ENCODE measurements at places on chromosomes 4 and X. TPM values are rescaled to one million over a fixed set of nuclear protein-coding genes. Genes with fewer than 3 reads are reported as not detected.

DNA sequence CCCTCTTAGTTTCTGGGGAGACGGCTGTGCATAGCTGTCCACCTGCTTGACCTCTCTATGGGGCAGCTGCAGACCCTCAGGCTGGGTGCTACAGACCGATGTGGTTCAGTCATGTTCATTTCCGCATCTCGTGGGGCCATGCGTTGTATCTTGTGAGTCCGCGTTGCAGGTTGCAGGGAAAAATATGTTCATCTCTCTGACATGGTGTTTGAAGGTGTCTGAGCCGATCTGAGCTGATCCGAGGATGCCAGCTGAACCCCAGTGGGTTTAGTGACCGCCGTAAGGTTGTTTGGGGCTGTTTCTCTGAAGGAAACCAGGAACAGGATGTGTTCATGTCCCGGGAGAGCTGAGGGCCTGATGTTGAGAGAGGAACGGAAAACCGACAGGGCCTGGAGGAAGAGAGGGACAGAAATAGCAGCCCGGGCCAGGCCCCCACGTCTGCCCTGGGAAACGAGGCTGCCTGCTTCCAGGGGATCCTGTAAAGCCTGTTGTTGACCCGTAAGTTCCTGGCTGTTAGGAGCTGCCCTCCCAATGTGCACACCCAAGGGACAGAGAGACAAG, 9.8 kb upstream of the P2RY8 start:
- no peaks in the 10 kb centered on the region for H3K36me3 ChIP-seq
- H3K4me3 ChIP-seq, result no peak overlapping the region
- H3K27me3 ChIP-seq, result no peaks in the 10 kb centered on the region
- H3K27ac ChIP-seq, result peak overlapping the region; percentile 19

DNA sequence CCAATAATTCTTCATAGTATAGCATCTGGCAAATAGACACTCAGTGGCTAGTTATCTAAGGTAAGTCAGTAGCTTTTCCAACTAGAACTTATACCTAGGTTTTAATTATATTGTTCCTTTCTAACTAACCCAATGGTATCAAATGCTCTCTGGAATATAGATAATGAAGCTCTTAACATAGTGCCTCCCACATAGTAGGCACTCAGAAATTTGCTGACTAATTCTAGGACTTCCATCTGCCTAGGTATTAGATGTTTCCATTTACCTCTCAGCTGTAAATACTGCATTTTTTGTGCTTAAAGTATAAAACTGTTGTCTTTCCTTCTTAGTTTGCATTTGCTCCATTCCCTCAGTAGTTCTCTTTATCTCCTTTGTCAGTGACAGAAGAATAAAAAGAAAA, 214.3 kb upstream of the SPRY1 start:
- H3K4me1 ChIP-seq, result no peaks in the 10 kb centered on the region
- H3K36me3 ChIP-seq, result no peaks in the 10 kb centered on the region
- no peaks in the 10 kb centered on the region for H3K27me3 ChIP-seq
- no peak overlapping the region for H3K27ac ChIP-seq

GRCh38 chr4:133084421-133084820, 64.7 kb upstream of the PCDH10 start:
- no peaks in the 10 kb centered on the region for H3K27me3 ChIP-seq
- H3K36me3 ChIP-seq, result no peaks in the 10 kb centered on the region
- no peak overlapping the region for H3K4me3 ChIP-seq
- DNase-seq, result no peak

The MAGEA2 gene
- total RNA-seq, result not detected

DNA sequence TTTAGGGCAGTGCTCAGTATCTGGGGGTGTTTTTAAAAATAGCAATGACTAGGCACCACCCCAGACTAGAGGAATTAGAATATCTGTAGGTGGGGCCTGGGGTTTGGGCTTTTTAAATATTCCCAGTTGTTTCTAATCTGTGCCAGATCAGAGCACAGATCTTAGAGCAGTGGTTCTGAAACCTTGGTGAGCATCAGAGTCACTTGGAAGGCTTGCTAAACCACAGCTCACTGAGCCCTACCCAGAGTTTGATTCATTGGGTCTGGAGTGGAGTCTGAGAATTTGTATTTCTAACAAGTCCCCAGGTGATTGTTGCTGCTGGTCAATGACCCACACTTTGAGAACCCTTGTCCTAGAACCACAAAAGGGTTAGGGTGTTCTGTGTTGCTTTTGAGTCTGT, 16.7 kb downstream of the HADH start:
- no peaks in the 10 kb centered on the region for H3K27me3 ChIP-seq
- H3K27ac ChIP-seq, result no peak overlapping the region
- no peaks in the 10 kb centered on the region for H3K36me3 ChIP-seq
- no peaks in the 10 kb centered on the region for H3K4me1 ChIP-seq
- no peak for DNase-seq
- H3K4me3 ChIP-seq, result no peak overlapping the region

The FRG2 gene
- not detected for total RNA-seq

- no peak overlapping the region for H3K4me3 ChIP-seq
- no peaks in the 10 kb centered on the region for H3K36me3 ChIP-seq
- no peaks in the 10 kb centered on the region for H3K27me3 ChIP-seq
- no peaks in the 10 kb centered on the region for H3K4me1 ChIP-seq
Observed at GRCh38 chr4:90189946-90190345, 62.8 kb downstream of the CCSER1 start.

DNA sequence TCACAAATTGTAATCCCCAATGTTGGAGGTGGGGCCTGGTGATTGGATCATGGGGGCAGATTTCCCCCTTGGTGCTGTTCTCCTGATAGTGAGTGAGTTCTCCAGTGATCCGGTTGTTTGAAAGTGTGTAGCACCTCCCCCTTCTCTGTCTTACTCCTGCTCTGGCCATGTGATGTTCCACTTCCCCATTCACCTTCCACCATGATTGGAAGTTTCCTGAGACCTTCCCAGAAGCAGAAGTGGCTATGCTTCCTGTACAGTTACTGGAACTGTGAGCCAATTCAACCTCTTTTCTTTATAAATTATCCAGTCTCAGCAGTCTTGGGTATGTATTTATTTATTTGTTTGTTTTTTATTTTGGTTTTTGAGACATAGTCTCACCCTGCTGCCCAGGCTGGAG, 143.2 kb downstream of the CPE start:
- H3K27ac ChIP-seq, result no peak overlapping the region
- H3K4me3 ChIP-seq, result no peak overlapping the region
- H3K27me3 ChIP-seq, result no peaks in the 10 kb centered on the region
- no peak for DNase-seq

All from Peyer's patch (tissue), 4 donors.